ENCODE measurements at places on chromosomes 2 and 18.

GRCh38 chr2:218029366-218030360 is 26.9 kb upstream of the TNS1 start:
- no peak for DNase-seq

DNA sequence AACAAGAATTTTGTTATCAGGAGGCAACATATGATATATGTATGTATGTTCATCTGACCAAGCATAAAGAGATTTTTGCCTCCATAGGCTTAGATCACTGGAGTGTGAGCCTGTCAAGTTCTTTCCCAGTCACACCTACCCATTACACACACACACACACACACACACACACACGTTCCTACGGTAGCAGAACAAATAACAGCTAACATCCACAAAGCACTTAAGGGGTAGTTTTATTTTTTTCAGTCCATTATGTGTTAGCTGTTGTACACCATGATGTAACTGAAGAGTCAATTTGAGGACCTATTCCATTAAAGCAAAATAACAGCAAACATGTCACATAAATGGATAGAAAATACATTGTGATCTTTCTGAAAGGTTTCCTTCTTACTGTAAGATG is 39.5 kb downstream of the UGP2 start:
- peak; percentile 13 for DNase-seq

GRCh38 chr2:75516378-75517360 is 44.1 kb downstream of the EVA1A start:
- peak; percentile 78 for DNase-seq

GRCh38 chr18:48983793-48984437 is 33.1 kb upstream of the SMAD7 start:
- peak; percentile 93 for DNase-seq

DNA sequence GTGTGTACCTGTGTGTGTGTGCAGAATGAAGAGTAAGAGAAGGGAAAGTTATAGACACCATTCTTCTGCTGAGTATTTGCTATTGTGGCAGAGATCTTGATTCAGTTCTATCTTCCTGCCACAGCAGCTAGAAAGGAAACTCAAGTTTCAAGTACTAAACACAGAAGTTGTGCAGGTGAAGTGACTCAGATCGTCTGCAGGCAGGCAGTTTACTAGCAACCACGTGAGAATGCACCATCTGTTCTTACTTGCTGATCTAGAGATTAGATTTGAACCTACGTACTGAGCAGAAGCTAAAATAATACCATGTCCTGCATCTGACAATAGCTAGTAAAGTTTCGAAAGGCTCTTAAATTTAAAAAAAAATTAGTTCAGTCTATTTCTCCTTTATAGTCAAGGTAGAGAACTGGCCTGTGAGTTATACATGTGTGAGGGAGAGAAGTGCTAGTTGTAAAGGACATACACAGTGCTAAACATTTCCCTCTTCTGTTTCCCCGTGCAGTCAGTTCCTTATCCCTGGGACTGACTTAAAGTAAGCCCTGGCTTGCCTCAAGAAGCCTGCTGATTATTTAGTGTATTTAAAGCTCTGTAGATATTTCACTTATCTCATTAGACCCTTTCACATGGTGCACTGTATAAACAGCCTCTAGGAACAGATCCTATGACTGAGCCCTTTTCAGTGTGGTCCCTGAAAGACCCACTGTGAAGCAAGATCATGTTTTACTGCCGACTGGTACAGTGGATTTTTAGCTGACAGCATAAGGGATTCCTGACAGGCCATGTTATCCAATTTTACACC is 45.0 kb downstream of the SLC38A11 start:
- DNase-seq = no peak

DNA sequence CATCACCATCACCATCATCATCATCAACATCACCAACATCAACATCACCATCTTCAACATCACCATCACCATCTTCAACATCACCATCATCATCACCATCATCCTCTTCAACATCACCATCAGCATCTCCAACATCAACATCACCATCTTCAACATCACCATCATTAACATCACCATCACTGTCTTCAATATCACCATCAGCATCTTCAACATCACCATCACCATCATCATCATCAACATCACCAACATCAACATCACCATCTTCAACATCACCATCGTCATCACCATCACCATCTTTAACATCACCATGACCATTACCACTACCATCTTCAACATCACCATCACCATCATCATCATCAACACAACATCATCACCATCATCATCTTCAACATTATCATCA is 267.2 kb downstream of the SP3 start:
- no peak for DNase-seq

- DNase-seq = no peak
Observed at GRCh38 chr2:230347659-230348305, 20.8 kb downstream of the SP140L start.

- DNase-seq = peak; percentile 11
Observed at GRCh38 chr2:53442783-53443182, 324.8 kb upstream of the CHAC2 start.

DNA sequence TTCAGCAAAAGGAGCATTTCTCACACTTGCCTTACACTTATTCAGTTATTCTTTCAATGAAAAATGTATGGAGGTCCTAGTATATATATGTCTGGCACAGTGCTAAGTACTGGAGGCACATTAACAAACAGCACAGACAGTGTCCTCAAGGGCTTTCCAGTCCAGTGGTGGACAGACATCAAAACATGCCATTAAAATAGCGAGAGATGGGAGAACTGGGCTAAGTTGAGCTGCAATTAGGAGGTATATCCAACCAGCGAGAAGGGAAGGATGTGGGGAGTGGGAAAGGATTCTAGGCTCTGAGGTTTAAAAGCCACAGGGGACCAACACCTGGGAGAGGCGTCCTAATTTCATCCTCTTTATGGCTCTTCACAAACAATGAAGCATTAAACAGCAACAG is 127.5 kb upstream of the TTC39C start:
- DNase-seq = peak; percentile 90

GRCh38 chr2:101251844-101252407 is 760 bp upstream of the CNOT11 start:
- DNase-seq = peak; percentile 71

- no peak for DNase-seq
Observed at GRCh38 chr2:10499911-10500521, 51.9 kb upstream of the ODC1 start.

GRCh38 chr2:3604991-3605961 is 10.4 kb downstream of the COLEC11 start:
- peak; percentile 77 for DNase-seq

DNA sequence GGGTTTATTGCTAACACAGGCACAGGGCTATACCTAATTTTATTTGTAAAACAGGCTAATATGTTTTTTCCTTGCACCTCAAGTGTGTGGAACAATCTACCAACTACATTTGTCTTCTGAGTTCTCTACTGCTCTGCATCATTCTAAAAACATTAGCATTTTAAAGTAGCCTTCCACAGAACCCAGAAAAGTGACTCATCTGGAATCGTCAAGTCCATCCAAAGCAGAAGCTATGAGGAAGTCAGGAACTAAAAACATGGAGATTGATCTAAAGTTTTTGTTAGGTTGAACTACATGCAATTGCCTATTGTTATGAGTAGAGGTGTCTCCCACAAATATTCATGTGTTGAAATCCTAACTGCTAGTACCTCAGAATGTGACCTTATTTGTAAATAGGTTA is 70.9 kb downstream of the SUCLG1 start:
- no peak for DNase-seq

GRCh38 chr2:151472966-151473365 is 63.3 kb downstream of the RIF1 start:
- no peak for DNase-seq

DNA sequence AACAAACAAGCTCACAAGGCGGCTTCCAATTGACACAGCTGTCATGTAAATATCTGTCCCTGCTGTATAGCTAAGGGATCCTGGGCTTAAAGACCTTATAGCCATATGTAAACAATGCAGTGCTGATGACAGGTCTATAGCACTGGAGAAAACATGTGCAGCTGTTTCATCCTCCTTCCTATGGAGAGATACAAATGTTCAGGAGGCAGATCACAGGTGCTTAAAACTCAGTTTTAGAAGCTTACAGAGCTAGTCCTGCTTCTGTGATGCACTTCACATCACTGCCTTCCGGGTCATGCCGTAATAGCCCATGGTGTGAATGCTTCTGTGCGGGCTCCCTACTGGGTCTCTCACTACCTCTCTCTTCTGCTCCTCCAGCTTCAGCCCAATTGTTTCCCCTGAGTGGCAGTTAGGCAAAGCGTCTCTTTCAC is 262.4 kb upstream of the CHST9 start:
- DNase-seq = peak; percentile 64

- DNase-seq = no peak
Observed at GRCh38 chr2:39646267-39646666, 19.4 kb upstream of the TMEM178A start.

DNA sequence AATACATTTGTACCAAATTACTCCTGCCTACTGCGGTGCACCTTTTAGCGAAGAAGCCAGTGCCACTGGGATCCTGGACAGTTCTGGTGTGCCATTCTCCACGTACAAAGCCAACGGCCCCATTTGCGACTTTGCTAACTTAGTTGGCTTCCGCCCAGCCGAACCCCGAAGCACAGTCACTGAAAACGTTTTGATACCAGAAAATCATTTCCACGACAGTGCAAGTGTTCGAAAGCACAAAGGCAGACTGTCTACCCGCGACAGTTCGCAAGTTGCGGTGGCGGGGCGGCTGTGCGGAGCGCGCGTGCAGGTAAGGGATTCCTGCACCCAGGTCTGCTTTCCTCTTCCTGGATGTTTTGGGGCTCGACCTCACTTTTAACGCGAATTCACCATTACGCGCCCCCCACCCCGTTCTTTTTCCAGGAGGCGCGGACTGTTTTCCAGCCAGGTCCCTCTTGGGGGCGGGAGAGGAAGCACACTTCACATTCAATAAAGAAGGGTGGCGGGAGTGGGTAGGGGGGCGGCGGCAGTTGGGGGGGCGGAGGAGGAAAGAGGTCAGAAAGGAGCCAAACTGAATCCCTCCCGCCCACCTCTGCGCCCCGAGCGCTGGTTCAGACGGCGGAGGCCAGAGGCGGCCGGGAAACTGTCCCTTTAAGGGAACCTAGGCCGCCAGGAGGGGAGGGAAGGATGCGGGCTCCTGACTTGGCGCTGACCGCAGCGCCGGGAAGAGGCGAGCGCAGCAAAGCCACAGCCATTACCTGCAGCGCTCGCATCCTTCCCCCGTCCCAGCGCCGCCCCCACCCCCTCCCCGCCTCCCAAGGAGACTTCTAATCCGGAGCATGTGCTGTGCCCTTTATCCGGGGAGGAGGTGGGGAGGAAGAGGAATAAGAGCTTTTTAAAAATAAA is 107.4 kb upstream of the KCTD1 start:
- DNase-seq = peak; percentile 60

DNA sequence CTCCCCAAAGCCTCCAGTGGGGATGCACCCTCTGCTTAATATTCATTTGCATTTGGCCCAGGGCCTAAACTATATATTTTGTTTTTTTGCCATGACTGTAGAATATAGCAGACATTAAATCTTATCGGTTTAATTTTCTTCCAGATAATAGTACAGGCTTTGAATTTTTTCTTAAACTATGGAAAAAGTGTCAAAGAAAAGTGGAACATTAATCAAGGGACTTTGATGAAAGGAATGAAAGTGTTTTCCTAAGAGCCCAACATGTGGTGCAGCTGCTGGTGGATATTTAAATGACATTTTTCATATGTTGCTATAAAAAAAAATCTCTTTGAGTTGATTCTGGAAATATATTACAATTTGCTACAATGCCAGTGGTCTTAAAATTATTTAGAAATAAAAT is 346.8 kb downstream of the CYP26B1 start:
- no peak for DNase-seq

GRCh38 chr2:176455816-176456291 is 186.6 kb downstream of the MTX2 start:
- no peak for DNase-seq

GRCh38 chr2:28976584-28976983 is 4.5 kb upstream of the TOGARAM2 start:
- no peak for DNase-seq

DNA sequence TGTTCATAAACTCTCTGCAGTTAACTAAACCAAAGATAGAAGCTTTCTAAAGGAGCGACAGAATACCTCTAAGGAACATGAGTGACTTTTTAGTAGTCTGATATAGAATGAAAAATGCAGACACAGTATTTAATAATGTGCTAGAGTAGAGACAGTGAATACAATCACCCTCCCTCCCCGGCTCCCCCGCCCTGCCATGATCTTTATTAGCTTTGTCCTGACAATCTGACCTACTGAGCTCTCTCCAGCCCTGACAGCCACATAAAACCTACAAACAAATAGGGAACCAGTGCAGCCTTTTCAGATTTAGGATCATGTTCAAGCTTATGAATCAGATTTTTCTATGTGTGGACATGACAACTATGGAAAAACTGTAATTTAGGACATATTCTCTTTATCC is 777.6 kb upstream of the FANCL start:
- DNase-seq = no peak

- no peak for DNase-seq
Observed at GRCh38 chr2:239081622-239082021, 233.7 kb downstream of the TWIST2 start.

DNA sequence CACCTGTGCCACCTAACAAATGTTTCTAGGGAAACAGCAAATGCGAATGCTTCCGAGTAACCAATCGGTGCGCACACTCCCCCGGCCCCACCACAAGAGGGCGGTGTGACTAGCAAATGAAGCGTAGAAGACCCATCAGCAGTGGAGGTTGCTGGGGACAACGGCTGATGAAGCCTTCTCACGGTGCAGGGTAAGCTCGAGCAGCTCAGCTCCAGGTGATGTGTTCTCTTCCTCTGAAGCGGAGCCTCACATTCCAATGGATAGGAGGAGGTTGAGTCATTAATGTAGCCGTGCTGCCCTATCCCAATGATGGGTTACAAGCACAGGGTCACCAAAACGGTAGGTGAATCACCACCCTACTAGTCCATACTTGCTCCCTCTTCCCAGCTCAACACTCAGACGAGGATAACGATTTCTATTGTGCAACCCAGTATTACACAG is 127.6 kb upstream of the TWIST2 start:
- DNase-seq = peak; percentile 7

- DNase-seq = no peak
Observed at GRCh38 chr18:55735199-55735855, 147.3 kb upstream of the TCF4 start.

GRCh38 chr18:13452388-13452811 is 233.8 kb downstream of the LDLRAD4 start:
- no peak for DNase-seq

DNA sequence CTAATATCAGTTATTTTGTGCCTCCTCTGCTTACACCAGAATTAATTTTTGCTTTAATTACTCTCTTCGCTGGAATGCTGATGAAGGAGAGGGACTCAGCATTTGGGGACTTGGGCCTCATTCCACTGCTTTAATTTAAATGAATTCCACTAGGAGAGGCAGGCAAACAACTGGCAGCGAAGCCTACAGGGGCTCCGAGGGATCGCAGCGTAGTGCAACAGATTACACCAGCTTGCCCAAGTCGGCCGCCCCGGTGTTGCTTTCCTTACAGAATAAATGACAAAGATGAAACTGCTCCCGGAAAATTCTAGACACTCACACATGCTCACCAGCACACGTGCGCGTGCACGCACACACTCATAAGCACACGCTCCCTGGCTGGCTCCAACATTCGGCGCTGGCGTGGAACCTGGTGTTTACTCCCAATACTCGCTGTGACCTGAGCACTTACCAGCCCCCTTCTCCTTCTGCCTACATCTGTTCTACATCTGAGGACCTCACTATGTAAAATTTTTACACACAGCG is 175.4 kb downstream of the ZNF521 start:
- no peak for DNase-seq
